Ecto neural progenitor cell (in vitro differentiated cells): ENCODE measurements at places on chromosomes 12 and 14.

DNA sequence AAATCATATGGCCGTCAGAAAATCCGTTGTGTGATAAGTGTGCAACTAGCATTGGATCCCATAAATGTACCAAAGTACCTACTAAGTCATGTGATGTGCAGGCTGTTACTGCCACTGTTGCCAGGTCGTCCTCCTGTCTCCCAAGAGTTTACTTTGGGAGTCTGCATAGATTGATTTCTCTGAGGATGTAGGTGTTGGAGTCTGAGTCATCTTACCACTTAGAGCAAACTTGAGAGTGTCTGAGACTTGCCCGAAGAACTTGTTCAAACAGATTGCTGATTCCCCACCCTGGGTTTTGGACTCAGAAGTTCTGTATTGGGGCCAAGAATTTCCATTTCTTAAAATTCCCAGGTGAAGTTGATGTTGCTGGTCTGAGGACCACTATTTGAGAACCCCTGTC lies 11.4 kb downstream of the TMX1 start:
- no peak for DNase-seq

DNA sequence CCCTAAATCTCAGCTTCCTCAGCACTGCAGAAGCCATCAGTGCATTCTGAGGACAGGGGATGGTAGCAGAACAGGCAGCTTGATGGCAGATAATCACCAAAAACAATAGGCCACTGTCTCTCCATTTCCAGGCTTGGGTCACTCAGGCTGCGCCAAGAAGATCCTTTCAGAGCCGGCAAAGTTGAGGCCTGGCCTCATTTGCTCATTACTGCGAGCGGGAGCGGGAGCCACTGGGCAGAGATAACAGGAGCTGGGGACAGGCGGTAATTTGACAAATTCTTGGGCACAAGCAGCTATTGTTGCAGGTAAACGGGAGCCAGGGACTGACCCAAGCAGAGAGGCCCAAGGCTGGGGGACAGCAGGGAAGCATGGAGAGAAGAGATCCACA lies 2.1 kb downstream of the MSI1 start:
- DNase-seq: no peak

GRCh38 chr12:58765653-58766512 lies 154.4 kb downstream of the LRIG3 start:
- DNase-seq: no peak

DNA sequence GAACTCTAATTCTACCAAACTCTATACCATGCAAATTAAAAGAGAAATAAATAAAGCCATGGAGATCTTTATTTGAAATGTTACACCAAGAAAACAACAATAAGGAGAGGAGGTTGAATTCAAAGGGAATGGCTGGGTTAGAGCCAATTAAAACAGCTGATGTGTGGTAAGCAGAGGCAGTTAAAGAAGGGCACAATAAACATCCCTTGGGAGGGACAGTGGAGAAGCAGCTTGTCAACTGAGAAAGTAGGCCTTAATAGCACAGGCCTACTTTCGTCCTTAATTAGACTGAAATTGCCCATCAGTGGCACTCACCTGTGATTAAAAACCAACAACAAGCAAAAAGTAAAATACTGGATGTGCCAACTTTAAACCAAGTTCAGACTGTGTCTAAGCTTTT lies 16.3 kb upstream of the NAV3 start:
- no peak for DNase-seq

- no peak for DNase-seq
Measured at GRCh38 chr14:62674563-62675237, 370.6 kb downstream of the KCNH5 start.

- no peak for DNase-seq
Measured at GRCh38 chr12:112473056-112473455, 54.3 kb downstream of the PTPN11 start.

- DNase-seq: no peak
Measured at GRCh38 chr12:10235761-10236631, 23.3 kb downstream of the GABARAPL1 start.

DNA sequence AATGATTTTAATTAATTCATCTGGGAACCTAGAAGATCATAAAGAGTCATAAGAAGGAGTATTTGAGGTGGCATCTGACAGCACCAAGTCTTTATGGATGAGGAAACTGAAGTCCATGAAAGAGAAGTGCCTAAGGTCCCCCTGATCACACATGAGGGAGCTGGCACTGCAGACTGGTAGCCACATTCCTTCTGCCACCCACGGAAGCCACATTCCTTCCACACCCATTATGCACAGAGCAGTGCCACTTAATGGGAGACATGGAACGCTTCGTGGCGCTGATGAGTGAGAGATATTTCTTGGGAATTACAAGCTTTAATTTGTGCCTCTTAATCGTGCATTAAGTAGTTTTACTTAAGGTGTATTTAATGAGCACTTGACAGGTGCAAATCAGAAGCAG lies 139.3 kb upstream of the NTF3 start:
- DNase-seq: no peak

GRCh38 chr12:131351319-131352028 lies 359.4 kb upstream of the SFSWAP start:
- DNase-seq: no peak

GRCh38 chr12:113098441-113099028 lies 37.0 kb downstream of the RASAL1 start:
- DNase-seq: peak; percentile 91

- no peak for DNase-seq
Measured at GRCh38 chr14:104250175-104250574, 111.8 kb downstream of the KIF26A start.

GRCh38 chr14:81990312-81990761 lies 456.7 kb upstream of the SEL1L start:
- peak; percentile 65 for DNase-seq

DNA sequence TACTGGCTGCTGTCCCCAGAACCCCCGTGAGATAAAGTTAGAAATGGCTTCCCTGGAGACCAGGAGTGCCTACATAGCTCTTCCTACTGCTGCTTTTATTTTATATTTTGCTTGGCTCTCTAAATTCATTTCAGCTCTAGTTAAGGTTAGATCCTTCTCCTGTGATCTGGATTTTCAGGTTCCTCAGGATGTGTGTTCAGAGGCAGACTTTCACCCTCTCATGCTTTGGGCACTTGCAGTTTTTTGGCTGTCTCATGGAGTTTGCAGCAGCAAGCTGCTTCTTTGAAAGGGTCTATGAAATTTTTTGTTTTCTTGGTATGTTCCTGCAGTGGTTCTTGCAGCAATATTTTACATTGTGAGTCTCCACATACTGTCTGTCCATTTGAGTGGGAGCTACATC lies 93.3 kb downstream of the ATP23 start:
- no peak for DNase-seq
